ENCODE measurements at places on chromosomes 5 and 9.
A peak's percentile ranks its signal among the peaks of the same experiment; 100 is the strongest.

DNA sequence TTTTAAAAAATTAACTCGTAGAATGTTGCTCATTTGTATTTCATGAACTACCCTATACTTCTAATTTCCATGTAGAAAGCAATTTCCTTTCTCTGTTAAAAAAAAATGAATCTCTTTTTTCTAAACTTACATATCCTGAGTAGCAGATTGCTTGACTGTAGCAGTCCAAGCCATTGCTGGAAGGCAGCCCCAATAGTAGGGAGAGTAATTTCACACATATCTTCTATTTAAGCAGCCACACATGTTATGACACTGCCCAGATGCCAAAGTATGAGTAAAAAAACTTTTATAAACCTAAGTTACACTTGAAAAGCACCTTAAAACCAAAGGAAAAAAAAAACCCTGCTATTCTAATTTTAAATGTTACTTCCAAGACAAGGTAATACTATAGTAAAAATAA is 69.6 kb downstream of the FBXL17 start:
- no peak for DNase-seq

GRCh38 chr5:124398460-124398859 is 348.0 kb downstream of the ZNF608 start:
- DNase-seq: no peak

GRCh38 chr5:99068944-99069650 is 140.3 kb upstream of the CHD1 start:
- no peak for DNase-seq

DNA sequence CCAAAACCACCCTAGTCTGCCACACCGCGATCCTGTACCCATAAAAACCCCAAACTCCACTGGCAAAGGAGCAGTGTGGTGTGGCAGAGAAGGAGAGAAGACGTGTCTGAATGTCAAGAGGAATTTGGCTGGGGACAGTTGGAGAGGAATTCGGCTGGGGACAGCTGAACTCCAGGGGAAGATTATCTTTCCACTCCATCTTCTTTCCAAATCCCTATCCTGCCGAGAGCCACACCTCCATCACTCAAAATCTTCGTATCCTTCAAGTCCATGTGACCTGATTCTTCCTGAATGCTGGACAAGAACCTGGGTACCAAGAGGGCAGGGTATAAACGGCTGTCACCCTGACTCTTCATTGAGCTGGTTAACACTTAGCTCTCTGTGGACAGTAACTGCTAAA is 448.1 kb downstream of the ARHGEF28 start:
- no peak for DNase-seq

- DNase-seq: no peak
Observed at GRCh38 chr5:128081111-128081851, 2.3 kb upstream of the SLC12A2 start.

- DNase-seq: no peak
Observed at GRCh38 chr5:128453121-128453520, 84.9 kb downstream of the FBN2 start.

DNA sequence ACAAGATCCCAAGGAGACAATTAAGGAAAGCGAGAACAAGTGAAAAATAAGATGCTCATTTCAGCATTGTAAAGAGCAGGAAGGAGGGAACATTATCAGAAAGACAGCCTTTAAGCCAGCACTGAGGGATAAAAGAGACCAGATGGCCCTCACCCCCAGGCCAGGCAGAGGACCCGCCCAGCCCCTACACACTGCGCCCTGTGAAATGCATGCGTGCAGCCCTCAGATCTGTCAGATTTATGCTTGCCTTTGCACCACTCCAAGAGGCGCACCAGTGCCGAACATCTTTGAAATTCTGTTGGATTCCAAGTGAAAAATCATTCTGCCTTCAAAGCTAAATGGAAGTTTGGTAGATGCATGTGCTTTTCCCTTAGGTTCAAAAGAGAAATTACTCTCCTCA is 378.0 kb downstream of the MLLT3 start:
- DNase-seq: no peak

- no peak for DNase-seq
Observed at GRCh38 chr9:98755006-98755618, 41.2 kb downstream of the ANKS6 start.

GRCh38 chr5:83889971-83890745 is 169.5 kb upstream of the HAPLN1 start:
- DNase-seq: no peak

DNA sequence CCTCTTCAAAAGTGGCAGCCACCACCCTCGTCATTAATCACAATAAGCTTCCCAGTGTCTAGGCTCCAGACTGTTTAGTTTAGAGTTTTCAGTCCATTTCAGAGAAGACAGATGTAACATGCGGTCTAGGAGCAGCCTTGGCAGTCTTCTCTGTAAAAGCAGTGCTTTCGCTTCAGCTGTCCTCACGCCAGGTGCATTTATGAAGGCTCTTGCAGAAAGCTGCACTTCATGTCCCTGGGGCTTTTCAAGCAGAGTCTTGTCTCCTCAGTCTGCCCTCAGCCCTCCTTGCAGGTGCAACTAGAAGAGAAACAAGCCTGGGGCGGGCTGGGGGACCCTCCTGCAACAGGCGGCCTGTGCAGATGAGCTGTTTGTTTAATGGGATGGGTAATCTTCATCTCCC is 281.9 kb downstream of the DRD1 start:
- no peak for DNase-seq

DNA sequence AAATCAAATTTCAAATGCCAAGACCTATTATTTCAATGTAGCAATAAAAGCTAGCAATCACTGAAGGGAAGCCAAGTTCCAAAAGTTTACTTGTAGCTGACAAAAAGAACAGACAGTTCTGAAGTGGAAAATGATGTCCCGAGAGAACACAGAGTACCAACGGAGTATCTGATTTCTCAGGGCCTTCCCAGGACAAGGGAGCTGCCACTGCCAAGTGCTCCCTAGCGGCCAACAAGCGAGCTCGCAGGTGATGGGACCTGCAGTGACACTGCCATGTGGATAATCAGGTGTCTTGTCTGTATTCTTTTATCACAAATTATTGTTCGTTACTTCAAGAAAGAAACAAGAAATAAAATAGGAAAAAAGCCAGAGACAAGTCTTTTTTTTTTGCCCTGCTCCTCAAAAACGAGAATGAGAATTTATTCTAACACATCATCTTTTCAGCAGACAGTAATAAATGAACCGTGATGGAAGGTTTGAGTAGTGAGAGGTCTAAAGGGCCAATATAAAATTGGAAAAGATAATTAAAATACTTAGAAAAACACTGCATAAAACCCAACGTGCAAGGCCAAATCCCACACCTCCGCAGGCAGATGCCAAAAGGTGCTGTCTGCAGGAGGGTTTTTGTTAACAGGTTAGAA is 159.4 kb downstream of the MYO10 start:
- no peak for DNase-seq

- peak; percentile 76 for DNase-seq
Observed at GRCh38 chr9:137070201-137070905, at the start of gene SAPCD2. TSS of gene SAPCD2 (minus strand) at chr9:137070557. CDS start at chr9:137070460, 97 bp downstream.

- DNase-seq: no peak
Observed at GRCh38 chr9:121808781-121809180, 157.3 kb downstream of the DAB2IP start.

DNA sequence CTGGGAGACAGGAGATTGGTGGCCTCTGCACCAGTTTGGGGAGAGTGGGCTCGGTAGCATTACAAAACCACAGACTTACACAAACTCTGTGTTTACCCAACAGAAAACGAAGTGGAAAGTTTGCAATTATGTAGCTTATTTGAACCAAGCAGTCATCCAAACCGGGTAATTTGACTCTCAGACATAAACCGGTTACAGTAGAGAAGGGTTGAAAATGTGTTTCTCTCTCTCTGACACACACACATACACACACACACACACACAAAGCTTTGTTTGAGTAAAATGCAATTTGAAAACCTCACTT is 97.1 kb upstream of the ZNF608 start:
- DNase-seq: no peak

DNA sequence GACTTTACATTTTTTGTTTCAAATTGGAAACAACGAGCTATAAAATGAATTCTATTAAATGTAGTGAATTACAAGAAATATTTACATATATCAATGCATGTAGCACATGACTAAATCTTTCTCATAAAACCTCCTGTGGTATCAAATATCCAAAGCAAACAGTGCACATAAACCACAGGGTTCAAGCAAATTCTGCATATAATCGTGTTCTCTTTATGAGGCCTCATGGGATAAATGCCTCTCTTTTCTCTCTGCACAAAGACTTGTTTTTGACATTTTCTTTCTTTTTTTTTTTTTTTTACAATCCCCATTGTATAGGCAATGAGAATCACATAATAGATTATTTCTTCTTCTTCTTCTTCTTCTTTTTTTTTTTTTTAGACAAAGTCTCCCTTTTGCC is 1117.2 kb upstream of the DMAC1 start:
- DNase-seq: no peak

- peak; percentile 19 for DNase-seq
Observed at GRCh38 chr9:135989722-135990467, 28.7 kb upstream of the UBAC1 start.

- DNase-seq: no peak
Observed at GRCh38 chr5:168365581-168366081, 74.2 kb downstream of the WWC1 start.

DNA sequence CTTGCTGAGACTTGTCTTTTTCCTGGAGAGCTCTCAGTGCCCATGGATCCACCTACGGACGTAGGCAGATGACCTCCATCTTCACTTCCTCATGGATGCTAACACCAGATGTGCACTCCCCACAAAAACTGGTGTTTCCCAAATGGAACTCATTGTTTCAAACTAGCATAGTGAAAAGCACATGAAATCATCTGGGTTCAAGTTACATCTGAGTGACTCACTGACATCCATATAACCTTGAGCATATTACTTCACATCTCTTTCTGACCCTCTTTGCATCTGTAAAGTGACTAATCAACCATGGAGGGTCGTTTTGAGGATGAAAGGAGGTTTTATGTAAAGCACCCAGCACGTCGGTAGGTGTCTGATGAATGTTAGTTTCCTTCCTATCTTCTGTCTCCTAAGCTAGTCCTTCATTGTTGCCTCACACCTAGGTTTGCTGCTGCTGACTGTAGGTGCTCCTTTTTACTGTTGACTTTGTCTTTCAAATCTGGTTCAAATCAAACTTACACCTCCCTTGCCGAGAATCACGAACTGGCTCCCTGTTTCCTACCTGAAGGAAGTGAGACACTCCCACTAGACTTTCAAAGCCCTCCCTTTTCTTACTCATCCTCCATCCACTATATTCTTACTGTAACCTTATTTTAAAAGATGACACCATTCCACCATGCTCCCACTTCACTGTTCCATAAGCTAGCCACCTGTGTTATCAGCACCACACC is 10.3 kb downstream of the OCLN start:
- DNase-seq: no peak

- no peak for DNase-seq
Observed at GRCh38 chr5:167949435-167949834, 342.0 kb upstream of the WWC1 start.

GRCh38 chr5:131928957-131929356 is 16.5 kb downstream of the MEIKIN start:
- DNase-seq: no peak

- DNase-seq: no peak
Observed at GRCh38 chr5:142319560-142320429, 5.0 kb downstream of the SPRY4 start.

- DNase-seq: no peak
Observed at GRCh38 chr5:178121391-178122276, 8.3 kb downstream of the N4BP3 start.

GRCh38 chr5:1107167-1108022 is 4.5 kb downstream of the SLC12A7 start:
- no peak for DNase-seq

- DNase-seq: no peak
Observed at GRCh38 chr5:150340614-150341255, 16.8 kb upstream of the TCOF1 start.

- DNase-seq: peak; percentile 25
Observed at GRCh38 chr9:34957492-34958410, at the start of gene PHF24. TSS of gene PHF24 (plus strand) at chr9:34958285. CDS start at chr9:34971299, 13,014 bp downstream.

DNA sequence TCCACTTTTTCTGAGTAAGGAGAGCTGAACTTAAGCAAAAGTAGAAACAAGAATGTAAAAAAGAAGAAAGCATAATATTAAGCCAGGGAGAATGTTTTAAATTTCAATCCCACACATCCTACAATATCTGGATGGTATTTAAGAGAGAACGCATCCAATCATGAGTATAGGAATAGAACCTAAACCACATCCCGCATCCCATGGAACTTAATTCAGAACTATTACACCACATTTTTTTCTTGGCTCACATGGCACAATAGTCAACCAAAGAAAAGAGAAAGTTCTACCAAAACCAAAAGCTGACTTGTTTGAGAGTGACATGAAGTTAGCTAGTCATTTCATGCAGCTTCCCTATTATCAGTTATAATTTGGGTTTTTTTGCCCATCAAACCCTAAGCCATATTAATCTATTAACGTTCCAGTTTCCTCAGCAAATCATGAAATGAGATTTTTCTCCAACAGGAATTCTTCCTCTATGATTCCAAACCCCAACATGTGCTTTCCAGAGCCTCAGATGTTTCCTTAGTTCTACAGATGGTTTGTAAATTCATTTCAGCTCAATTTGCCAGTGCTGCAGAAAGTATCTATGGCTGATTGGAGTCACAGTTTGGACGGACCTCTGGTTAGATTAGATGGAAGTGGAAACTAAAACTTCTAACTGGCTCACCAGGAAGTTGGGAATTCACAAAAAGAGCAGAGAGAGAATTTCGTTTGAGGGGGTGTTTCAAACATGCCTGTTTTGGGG is 22.5 kb downstream of the ADAMTSL1 start:
- DNase-seq: no peak

- no peak for DNase-seq
Observed at GRCh38 chr5:27325513-27325912, 287.1 kb upstream of the CDH9 start.

- DNase-seq: no peak
Observed at GRCh38 chr5:75510417-75510835, 1.0 kb downstream of the CERT1 start.

- no peak for DNase-seq
Observed at GRCh38 chr5:78634634-78635033, 13.9 kb downstream of the LHFPL2 start.

GRCh38 chr5:126847826-126848251 is 70.9 kb downstream of the LMNB1 start:
- DNase-seq: no peak

- DNase-seq: no peak
Observed at GRCh38 chr5:5159282-5160103, 19.4 kb downstream of the ADAMTS16 start.

DNA sequence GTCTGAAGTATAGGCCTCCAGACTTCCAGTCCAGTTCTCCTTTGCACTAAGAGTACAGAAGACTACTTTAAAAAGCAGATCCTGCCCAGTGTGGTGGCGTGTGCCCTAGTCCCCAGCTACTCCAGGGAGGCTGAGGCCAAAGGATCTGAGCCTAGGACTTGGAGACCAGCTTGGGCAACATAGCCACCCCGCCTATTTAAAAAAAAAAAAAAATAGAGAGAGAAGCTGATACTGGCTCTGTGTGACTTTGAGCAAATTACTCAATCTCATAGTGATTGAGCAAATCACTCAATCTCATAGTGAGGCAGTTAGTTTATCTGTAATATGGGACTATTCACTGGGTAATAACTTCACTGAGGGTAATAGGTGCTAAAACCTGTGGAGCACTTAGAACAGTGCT is 43.6 kb upstream of the KDM4C start:
- DNase-seq: no peak

- no peak for DNase-seq
Observed at GRCh38 chr9:4324513-4324912, 24.6 kb upstream of the GLIS3 start.

GRCh38 chr9:16870596-16871335 is at the start of gene BNC2:
TSS of gene BNC2 (minus strand) at chr9:16870670. CDS start at chr9:16870648, 22 bp downstream.
- DNase-seq: no peak
